Right atrium auricular region (tissue), 2 donors: ENCODE measurements at places on chromosomes 4 and X. TPM values are rescaled to one million over a fixed set of nuclear protein-coding genes. Genes with fewer than 3 reads are reported as not detected.

Gene ARX
- not detected for total RNA-seq

Gene ENPEP
- 3.3 TPM for total RNA-seq

GRCh38 chr4:24922416-24922815, 9.6 kb upstream of the CCDC149 start:
- no peak for DNase-seq

DNA sequence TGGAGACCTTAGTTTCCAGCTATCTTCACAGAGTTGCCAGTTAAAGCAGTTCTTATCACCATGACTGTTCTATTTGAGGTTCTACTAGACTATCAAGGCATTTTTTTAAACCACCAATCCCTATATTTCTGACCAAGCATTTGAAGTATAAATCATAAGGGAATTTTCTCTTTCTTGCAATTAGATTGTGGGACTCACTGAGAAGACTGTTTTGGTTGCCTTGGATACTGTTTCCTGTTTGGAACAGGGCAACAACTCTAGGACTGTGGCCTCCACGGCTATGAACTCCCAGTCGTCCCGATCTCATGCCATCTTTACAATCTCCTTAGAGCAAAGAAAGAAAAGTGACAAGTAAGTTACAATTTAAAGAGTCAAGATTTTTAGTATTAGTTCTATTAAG, 11.8 kb downstream of the KIF4A start:
- DNase-seq: no peak

Gene LSM6
- total RNA-seq: 15.0 TPM

- no peak for DNase-seq
Observed at GRCh38 chr4:148793221-148793620, 351.0 kb upstream of the NR3C2 start.

Gene LRP2BP
- 1.3 TPM for total RNA-seq

GRCh38 chr4:3311489-3312171, 18.8 kb downstream of the RGS12 start:
- peak; percentile 21 for DNase-seq

- no peak for DNase-seq
Observed at GRCh38 chr4:150415213-150415612, 166.7 kb upstream of the MAB21L2 start.

Gene MAGEC2
- not detected for total RNA-seq

- no peak for DNase-seq
Observed at GRCh38 chrX:353566-354535, 32.9 kb downstream of the PPP2R3B start.

Gene MBNL3
- 98.8 TPM for total RNA-seq

DNA sequence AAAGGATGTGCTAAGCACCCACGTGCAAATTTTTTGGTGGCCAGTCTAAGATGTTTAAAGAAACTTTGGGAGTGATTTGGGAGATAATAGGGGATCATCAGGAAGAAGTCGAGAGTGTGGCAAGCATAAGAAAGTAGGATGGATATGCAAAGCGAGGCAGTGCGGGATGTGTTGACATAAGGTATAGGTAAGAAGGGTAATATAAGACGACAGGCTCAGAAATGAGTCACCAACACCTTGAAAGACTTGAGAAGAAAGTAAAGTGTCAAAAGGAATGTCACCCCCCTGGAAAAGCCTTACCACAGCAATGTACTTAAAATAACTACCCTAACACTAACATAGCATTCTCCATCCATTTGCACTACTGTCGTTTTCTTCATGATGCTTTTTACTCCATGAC, 69.8 kb upstream of the BMP2K start:
- no peak for DNase-seq

DNA sequence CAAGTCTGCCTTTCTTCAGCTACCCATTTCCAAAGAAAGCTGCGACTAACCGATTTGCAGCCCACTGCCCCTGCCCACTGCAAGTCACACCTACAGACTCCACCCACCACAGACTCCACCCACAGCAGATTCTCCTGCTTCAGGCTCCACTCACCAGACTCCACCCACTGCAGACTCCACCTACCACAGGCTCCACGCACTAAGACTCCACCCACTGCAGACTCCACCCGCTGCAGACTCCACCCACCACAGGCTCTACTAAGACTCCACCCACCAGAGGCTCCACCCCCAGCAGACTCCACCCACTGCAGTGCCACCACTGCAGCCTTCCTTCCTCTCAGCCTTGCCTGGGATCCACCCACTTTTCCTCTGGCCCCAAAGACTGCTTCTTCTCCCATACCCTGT, 41.3 kb downstream of the ABLIM2 start:
- no peak for DNase-seq

DNA sequence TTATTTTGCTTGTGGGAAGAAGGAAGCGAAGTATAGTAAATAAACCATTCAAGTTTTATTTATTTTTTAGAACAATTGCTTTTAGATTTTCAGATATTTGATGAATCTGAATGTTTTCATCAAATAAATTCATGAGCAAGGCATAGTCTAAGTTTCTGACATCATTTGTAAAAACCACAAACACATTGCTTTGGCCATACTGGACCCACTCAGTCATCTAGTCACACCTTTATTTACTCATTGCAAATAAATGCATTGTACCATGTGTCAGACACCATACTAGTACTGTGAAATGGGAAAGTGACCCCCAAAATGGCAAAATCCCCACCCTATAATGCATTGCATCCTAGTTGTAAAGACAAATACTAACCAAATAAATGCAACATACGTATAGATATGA, 449.1 kb upstream of the SMIM31 start:
- no peak for DNase-seq

GRCh38 chrX:1734806-1735205, 119.9 kb downstream of the ASMT start:
- no peak for DNase-seq

Gene UGT2A1
- not detected for total RNA-seq

GRCh38 chr4:60744767-60745166, 455.4 kb upstream of the ADGRL3 start:
- no peak for DNase-seq

- no peak for DNase-seq
Observed at GRCh38 chr4:122830426-122831095, 3.9 kb downstream of the FGF2 start.

DNA sequence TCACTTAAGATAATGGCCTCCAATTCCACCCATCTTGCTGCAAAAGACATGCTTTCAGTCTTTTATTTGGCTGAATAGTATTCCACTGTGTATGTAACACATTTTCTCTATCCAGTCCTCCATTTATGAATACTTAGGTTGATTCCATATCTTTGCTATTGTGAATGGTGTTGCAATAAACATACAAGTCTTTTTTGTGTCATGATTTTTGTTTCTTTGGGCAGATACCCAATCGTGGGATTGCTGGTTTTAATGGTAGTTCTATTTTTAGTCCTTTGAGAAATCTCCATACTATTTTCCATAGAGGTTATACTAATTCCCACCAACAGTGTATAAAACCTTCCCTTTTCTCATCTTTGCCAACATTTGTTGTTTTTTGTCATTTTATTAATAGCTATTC, 180.9 kb downstream of the SMIM20 start:
- no peak for DNase-seq

Gene FREM3
- not detected for total RNA-seq

DNA sequence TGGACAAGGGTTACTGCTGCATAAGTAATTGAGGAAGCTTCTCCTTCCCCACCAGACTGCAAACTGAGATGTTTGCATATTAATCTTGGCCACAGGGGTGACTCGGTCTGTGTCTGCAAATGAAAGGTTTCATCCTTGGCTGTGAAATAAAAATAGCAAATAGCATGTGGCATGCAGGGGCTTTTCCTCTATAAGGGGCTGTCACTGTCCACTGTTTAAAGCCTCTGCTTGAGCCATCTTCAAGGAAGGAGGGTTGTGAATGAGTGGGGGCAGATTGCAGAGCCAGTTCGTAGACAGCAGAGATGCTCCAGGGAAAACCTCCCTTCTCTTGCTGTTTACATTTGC, 33.3 kb downstream of the TMSB4X start:
- no peak for DNase-seq
